Muscle of arm (tissue), 14 donors: ENCODE measurements at places on chromosomes 5 and 9. TPM values are rescaled to one million over a fixed set of nuclear protein-coding genes. Genes with fewer than 3 reads are reported as not detected.

Gene SLC36A3
- not detected for polyA plus RNA-seq

Gene LCN15
- 0.39 TPM for polyA plus RNA-seq

Gene GBGT1
- 2.9 TPM for polyA plus RNA-seq

Gene TDRD7
- polyA plus RNA-seq = 3.6 TPM

Gene TARS1
- 92.9 TPM for polyA plus RNA-seq

Gene FGF10
- polyA plus RNA-seq = 5.0 TPM

Gene C5orf34
- polyA plus RNA-seq = 3.8 TPM

Gene RGMB
- polyA plus RNA-seq = 79.3 TPM

Gene NEURL1B
- polyA plus RNA-seq = 38.0 TPM

Gene MAP1B
- 45.8 TPM for polyA plus RNA-seq

Gene PCDHA4
- 0.20 TPM for polyA plus RNA-seq

Gene SERF1A
- 38.7 TPM for polyA plus RNA-seq

Gene GABRA6
- not detected for polyA plus RNA-seq

Gene PCDHGB6
- polyA plus RNA-seq = 4.3 TPM

Gene FGF1
- polyA plus RNA-seq = 9.5 TPM

Gene LRRC19
- 0.09 TPM for polyA plus RNA-seq

Gene HCN1
- not detected for polyA plus RNA-seq

Gene GAS1
- polyA plus RNA-seq = 95.1 TPM

Gene YIPF5
- 50.5 TPM for polyA plus RNA-seq

Gene PAPPA
- not detected for polyA plus RNA-seq

Gene C5orf46
- polyA plus RNA-seq = 0.45 TPM

Gene SPINK5
- 0.19 TPM for polyA plus RNA-seq

Gene PRR7
- polyA plus RNA-seq = 0.39 TPM

Gene PCDHB16
- 4.2 TPM for polyA plus RNA-seq

Gene SETD9
- 8.7 TPM for polyA plus RNA-seq

Gene PLPP7
- 30.1 TPM for polyA plus RNA-seq

Gene IRX2
- 19.2 TPM for polyA plus RNA-seq

Gene HRCT1
- 0.18 TPM for polyA plus RNA-seq
